Activated CD8-positive, alpha-beta T cell treated with anti-CD3 and anti-CD28 coated beads, Interleukin-2, amount 10 ng/mL, durations not matched to agents 7 days and 5 days (primary cell): ENCODE measurements at places on chromosomes 13 and 19. TPM values are rescaled to one million over a fixed set of nuclear protein-coding genes. Genes with fewer than 3 reads are reported as not detected.

- no peak for DNase-seq
Measured at GRCh38 chr13:106440866-106441265, 94.6 kb downstream of the EFNB2 start.

Gene MCEMP1
- total RNA-seq = not detected

Gene CFAP97D2
- not detected for total RNA-seq

DNA sequence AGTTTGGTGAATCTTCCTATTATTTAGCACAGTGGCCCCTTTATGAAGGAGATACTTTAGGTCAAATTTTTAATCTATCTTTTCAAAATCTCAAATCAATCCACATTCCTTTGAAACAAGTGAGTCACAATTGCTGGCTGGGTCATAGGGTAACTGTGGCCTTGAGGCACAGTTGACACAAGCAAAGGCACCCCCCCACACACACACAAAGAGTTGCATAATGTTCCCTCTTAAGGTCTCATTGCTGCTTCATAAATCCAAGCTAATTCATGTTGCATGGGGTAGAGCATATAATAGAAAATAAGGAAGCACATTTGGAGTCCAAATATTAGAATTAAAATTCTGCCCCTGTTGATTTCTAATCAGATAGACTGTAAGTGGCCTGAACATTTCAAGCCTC, 171.5 kb downstream of the DLEU7 start:
- no peak for DNase-seq

DNA sequence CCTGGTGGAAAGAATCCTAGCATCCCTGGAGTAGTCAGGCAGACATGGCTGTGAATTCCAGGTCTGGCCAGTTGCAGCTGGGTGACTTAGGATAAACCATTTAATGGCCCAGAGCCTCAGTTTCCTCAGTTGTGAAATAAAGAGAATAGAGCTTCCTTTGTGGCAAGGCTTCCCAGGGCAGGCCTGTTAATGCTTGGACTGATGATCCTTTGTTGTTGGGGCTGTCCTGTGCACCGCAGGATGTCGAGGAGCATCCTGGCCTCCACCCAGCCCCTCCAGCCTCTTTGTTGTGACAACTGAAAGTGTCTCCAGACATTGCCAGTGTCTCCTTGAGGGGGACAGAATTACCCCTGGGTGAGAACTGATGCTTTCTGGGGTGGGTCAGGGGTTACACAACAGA, 16.3 kb downstream of the LYL1 start:
- DNase-seq = no peak

Gene LILRB2
- total RNA-seq = not detected

DNA sequence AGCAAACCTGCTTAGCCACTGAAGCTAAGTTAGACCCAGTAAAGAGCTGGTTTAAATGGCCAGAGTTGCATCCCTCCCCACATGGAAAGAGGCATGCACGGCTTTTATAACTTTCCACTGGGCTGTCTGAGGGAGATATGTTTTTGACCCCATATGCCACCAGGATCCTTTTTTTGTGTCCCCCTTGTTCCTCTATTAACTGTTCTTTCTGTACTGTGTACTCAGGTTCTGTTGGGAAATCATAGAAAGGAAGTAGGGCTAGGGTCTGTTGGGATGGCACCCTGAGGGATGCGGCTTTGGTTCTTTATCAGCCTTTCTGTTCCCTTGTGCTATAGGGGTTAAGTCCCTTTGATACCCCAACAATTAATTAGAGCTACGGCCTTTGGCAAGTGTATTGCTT, 12.2 kb upstream of the TM9SF2 start:
- DNase-seq = no peak

- DNase-seq = no peak
Measured at GRCh38 chr13:46278474-46278873, 66.7 kb downstream of the LRRC63 start.

- no peak for DNase-seq
Measured at GRCh38 chr19:46306501-46306900, 9.7 kb downstream of the HIF3A start.

DNA sequence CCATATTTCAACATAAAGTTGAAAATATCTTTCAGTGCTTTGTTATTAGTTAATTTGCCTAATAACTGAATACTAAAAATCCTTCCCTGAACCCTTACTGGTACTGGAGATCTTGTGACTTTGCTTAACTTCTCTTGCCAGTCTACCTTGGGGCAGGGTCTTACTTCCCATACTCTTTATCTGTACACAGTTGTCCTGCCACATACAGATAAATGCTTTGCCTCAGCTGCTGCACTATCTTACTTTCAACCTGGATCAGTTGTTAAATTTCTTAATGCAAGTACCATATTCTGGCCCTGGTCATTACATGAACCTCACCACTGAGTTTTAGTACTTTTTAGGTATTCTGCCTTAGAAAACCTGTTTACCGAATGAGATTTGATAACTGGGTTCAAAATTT, 107.6 kb downstream of the PIBF1 start:
- no peak for DNase-seq

GRCh38 chr19:7781157-7781556, 18.1 kb downstream of the CLEC4M start:
- DNase-seq = no peak

- no peak for DNase-seq
Measured at GRCh38 chr13:84208246-84208910, 326.1 kb upstream of the SLITRK1 start.

Gene DZIP1
- 0.34 TPM for total RNA-seq

Gene KLK14
- not detected for total RNA-seq

- peak; percentile 45 for DNase-seq
Measured at GRCh38 chr13:41426047-41426446, 31.3 kb upstream of the RGCC start.

GRCh38 chr13:26599860-26600259, 42.4 kb downstream of the WASF3 start:
- no peak for DNase-seq

- DNase-seq = no peak
Measured at GRCh38 chr13:48902368-48902767, 73.3 kb upstream of the FNDC3A start.

GRCh38 chr19:1248786-1249297, 459 bp downstream of the MIDN start:
- peak; percentile 82 for DNase-seq
